Activated CD4-positive, alpha-beta T cell treated with anti-CD3 and anti-CD28 coated beads, Interleukin-2, amount 50 U/mL, for 16 hours (primary cell): ENCODE measurements at places on chromosomes 2 and 18.

GRCh38 chr2:23670245-23670592 lies 256.7 kb downstream of the ATAD2B start:
- DNase-seq, result no peak

DNA sequence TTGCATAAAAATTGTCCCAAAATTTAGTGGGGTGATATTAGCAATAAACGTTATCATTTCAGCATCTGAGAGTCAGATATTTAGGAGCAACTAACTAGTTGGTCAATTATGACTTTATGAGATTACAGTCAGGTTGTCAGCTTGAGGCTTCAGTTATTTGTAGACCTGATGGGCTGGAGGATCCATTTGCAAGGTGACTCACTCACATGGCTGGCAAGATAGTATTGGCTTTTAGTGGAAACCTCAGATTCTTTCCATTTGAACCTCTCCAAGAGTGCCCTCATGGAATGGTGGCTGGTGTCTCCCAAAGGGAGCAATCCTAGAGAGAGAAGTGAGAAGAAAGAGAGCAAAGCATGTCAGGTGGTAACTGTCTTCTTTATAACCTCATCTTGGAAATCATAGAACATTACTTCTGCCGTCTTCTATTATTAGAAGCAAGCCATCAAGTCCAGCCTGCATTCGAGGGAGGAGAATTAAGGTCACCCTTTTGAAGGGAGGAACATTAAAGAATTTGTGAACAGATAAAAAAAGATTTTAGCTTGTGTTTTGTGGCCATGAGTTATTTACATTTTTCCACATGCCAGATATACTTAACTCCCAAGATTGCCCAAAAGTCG lies 92.5 kb downstream of the HAUS1 start:
- no peak for DNase-seq

GRCh38 chr2:171319164-171319810 lies 114.5 kb downstream of the METTL8 start:
- peak; percentile 94 for DNase-seq

GRCh38 chr2:1010415-1010930 lies 59.8 kb downstream of the SNTG2 start:
- no peak for DNase-seq

- DNase-seq, result no peak
Measured at GRCh38 chr18:23868136-23868785, 146.3 kb upstream of the TTC39C start.

- no peak for DNase-seq
Measured at GRCh38 chr2:205712508-205712907, 30.2 kb downstream of the NRP2 start.

GRCh38 chr2:33118651-33119050 lies 171.9 kb downstream of the LTBP1 start:
- no peak for DNase-seq

- DNase-seq, result no peak
Measured at GRCh38 chr2:68478688-68479087, 11.3 kb downstream of the APLF start.

GRCh38 chr18:24559526-24559925 lies 99.1 kb downstream of the HRH4 start:
- DNase-seq, result no peak

- no peak for DNase-seq
Measured at GRCh38 chr2:78928502-78928901, 97.0 kb upstream of the REG3G start.

GRCh38 chr18:34631093-34631966 lies 78.8 kb upstream of the DTNA start:
- no peak for DNase-seq

GRCh38 chr2:233973786-233974185 lies 56.6 kb downstream of the TRPM8 start:
- DNase-seq, result no peak

DNA sequence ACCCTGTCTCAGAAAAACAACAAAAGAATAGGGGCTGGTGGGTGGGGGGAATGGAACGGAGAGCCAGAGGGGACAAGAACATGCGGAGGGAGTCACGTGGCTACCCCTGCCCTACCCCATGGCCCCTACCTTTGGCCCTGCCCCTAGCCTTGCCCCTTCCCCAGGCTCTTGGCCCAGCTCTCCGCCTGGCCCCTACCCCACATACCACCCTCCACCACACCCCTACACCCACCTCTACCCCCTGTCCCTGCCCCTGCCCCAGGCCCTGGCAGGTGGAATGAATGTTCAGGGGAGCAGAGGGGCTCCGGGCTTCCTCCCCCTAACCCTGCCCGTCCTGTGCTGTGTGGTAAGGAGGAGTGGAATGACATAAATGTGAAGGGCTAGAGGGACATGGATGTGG lies 15.1 kb downstream of the BIN1 start:
- DNase-seq, result no peak

GRCh38 chr2:213034585-213034984 lies 116.8 kb downstream of the IKZF2 start:
- peak; percentile 27 for DNase-seq

DNA sequence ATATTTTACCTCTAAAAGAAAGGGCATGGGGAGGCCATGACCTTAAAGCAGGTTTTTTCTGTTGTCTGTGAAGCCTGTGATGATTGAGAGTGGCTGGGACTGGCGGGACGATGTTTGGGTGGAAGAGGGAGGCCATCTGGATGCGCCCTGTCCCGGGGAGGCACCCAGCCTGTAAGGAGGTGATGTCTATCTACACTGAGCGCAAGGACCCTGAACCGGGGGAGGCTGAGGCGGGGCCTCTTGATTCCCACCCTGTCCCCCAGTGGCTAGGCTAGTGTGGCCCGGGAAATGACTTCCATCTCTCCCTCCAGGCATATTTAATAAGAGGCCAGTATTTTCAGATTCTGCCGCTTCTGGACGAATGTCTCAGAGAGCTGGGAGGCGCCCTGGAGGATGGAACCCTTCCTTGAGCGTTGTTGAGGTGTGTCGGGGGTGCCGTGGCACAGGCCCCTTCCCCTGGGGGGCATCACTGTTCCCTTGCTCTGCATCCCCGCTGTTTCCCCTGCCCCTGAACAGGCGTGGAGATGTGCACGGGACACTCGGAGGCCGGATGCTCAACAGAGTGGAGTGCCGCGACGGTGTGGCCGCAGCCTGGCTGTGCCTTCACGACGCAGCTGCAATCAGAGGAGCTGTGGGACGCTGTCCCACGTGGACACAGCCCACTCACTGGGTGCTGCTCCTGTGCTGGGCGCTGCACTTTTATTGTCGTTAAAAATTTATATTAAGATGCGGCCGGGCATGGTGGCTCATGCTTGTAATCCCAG lies 185.4 kb downstream of the LDLRAD4 start:
- no peak for DNase-seq

GRCh38 chr2:24768013-24768412 lies 25.2 kb downstream of the PTRHD1 start:
- DNase-seq, result no peak
